Astrocyte (in vitro differentiated cells and primary cell): ENCODE measurements at places on chromosomes 13 and 19.
A peak's percentile ranks its signal among the peaks of the same experiment; 100 is the strongest.

GRCh38 chr13:76917095-76917494, 30.9 kb upstream of the KCTD12 start:
- peak; percentile 26 for DNase-seq

GRCh38 chr19:13207237-13207845, 57.1 kb downstream of the IER2 start:
- DNase-seq: no peak

DNA sequence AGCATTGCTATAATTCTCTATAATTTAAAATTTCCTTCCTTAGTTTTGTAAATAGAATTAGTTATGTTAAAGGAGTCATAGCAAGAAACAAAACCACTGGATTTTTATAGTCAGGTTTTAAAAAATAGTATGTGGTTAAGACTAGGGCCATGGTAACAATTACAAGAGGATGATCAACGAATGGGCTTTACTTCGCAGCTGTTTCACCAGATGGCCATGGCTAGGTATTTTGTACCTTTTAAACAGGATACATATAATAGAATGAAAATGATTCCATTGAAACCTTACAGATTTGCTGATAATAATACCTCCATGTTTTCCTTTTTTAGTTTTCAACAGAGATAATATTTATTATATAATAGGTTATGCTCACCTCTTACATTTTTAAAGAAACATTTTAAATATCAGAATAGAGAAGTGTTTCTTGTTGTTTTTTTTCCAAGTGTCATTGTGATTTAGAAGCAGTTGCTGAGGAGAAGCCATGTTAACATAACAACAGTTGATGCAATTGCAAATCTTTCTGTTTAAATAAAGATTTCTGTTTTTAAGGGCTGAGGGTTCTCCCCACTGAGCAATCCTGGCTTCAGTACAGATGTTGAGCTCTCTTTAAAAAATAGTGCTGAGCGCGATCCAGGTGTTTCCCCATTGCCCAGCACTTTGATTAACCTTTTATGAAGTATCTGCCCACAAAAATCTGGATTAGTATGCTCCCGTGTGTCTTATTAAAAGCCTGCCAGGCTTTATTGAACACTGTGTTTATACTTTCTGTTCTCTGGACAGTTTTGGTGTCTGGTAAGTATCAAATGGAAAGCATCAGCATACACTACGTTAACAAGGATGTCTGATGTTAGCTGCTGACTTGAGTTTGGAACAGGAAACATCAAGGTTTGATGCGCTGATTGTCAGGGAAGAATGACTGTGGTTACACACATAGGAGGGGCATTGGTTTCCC, 205.3 kb downstream of the HS6ST3 start:
- DNase-seq: no peak

GRCh38 chr13:29497137-29497654, 98.3 kb downstream of the SLC7A1 start:
- DNase-seq: peak; percentile 61

DNA sequence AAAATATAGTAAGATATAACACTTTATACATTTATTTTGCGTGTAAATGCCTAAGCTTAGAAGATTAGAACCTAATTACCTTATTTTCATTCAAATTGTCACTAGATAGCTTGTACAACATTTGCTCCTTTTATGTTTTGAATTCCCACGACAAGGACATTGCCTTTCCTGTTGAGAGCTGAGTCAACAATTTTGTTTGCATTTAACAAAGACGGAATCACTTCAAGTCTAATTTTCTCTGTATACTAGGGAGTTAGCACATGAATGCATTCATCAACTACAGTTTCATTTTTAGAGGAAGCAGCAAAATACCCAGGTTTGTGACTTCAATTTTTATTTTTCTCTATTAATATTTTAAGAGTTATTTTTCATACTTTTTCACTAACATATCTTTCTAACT, 48.7 kb upstream of the PCCA start:
- no peak for DNase-seq

DNA sequence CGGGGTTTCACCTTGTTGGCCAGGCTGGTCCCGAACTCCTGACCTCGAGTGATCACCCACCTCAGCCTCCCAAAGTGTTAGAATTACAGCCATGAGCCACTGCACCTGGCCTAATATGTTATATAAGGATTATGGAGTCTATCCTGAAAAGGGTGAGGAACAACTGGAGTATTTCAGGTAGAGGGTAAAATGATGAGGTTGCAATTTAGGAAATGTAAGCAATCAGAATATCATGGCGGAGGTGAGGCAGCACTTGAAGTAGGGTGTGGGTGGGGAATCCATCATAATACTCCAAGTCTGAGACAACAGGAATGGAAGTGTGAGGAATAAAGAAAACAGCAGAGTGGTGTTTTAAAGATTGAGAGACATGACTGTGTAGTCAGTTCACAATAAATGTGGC, 582.2 kb downstream of the FGF9 start:
- no peak for DNase-seq

DNA sequence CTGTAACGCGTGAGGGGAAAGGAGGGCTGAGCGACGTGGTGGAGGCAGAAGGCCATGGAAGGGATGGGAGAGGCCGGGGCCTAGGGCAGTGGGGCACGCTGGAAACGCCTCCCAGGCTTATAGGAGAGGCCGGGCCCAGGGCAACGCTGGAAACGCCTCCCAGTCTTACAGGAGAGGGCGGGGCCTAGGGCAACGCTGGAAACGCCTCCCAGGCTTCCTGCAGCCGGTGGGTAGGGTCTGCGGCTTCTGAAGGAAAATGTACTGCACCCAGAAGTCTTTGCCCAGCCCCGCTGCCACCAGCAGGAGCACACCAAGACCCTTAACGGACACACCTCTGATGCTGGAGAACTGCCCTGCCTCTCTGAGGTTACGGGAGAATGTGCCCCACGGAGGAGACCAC, 9.1 kb downstream of the CACTIN start:
- DNase-seq: no peak

- DNase-seq: peak; percentile 60
Observed at GRCh38 chr13:23069566-23069965, 111.2 kb upstream of the SGCG start.

DNA sequence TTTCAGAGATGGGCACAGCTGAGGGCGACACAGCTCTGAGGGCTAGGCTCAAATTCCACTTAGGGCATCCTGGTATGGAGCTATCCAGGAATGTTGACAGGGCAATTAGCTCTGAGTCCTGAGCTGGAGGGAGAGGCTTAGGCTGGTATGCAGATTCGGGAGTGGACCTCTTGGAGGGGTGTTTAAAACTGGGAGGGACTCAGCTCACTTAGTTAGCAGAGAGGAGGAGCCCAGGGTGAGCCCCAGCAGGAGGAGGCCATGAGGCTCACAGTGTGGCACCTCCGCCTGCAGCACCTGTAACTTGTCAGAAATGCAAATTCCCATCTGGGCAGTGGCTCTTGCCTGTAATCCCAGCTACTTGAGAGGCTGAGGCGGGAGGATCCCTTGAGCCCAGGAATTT, 10.2 kb upstream of the NOP53 start:
- no peak for DNase-seq

- peak; percentile 28 for DNase-seq
Observed at GRCh38 chr13:86569119-86569518, 769.9 kb upstream of the SLITRK6 start.

DNA sequence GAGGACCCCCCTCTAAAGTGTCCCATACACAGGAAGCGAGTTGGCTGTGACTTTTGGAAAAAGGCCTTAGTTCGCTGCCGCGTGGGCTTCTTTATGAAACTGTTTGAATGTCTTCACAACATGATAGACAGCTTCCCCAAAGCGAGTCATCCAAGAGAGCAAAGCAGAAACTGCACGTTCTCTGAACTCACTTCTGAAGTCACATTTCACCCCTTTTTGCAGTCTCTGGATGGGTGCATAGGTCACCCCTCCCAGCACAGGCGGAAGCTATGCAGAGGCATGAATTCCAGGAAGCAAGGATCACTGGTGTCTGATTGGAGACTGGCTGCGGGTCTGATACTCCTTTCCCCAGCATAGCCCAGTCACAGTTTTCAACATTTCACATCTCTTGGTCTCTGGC, 10.6 kb downstream of the GPI start:
- DNase-seq: no peak

DNA sequence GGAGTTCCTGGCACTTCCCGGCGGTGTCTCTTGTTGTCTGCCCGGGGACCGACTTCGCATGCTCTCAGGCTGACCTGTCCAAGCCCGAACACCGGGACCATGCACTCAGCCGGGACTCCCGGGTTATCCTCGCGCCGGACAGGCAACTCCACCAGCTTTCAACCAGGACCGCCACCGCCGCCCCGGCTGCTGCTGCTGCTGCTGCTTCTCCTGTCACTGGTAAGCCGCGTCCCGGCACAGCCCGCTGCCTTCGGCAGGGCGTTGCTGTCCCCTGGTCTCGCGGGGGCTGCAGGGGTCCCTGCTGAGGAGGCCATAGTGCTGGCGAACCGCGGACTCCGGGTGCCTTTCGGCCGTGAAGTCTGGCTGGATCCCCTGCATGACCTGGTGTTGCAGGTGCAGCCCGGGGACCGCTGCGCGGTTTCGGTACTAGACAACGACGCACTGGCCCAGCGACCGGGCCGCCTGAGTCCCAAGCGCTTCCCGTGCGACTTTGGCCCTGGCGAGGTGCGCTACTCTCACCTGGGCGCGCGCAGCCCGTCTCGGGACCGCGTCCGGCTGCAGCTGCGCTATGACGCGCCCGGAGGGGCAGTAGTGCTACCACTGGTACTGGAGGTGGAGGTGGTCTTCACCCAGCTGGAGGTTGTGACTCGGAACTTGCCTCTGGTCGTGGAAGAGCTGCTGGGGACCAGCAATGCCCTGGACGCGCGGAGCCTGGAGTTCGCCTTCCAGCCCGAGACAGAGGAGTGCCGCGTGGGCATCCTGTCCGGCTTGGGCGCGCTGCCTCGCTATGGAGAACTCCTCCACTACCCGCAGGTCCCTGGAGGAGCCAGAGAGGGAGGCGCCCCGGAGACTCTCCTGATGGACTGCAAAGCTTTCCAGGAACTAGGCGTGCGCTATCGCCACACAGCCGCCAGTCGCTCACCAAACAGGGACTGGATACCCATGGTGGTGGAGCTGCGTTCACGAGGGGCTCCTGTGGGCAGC, 661 bp downstream of the FREM2 start:
- DNase-seq: peak; percentile 0

- DNase-seq: peak; percentile 20
Observed at GRCh38 chr13:99686157-99686572, 184.9 kb downstream of the TM9SF2 start.

DNA sequence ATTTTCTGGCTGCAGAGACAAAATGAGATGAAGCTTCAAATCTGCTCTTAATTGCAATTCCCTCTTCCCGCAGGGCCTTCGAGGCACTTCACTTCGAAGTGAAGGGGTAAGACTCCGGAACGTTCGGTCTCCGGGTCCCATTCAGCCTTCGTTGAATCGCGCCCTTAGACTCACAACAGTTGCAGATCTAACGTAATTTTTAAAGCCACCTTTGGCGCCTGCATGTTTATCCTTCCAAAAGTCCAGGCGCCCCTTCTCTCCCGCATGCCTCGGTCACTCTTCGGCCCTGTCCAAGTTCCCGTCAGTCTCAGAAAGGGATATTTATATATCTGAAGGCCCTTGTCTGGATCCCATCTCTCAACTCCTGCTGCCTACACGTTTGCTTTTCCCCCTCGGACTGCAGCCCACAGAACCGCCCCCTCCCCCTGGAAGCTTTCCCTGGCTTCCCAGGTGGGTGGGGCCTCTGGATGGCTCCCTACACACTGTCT, 915 bp upstream of the KCTD12 start:
- DNase-seq: peak; percentile 7

- DNase-seq: no peak
Observed at GRCh38 chr13:111402441-111402840, 82.0 kb downstream of the TEX29 start.

DNA sequence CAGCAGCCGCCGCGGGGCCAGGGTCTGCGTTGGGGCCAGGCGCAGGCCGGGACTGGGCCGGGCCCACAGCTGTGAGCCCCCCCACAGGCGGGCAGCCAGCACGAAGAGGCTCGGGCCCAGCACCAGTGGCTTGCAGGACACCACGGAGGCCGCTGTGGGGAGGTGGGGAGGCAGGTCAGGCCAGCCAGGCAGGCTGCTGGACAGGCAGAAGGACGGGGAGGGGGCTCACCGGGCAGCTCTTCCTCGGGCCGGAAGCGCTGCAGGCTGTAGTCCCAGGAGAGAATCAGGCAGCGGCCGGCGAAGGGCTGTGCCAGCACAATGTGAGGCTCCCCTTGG, 8.3 kb downstream of the LGI4 start:
- DNase-seq: no peak

DNA sequence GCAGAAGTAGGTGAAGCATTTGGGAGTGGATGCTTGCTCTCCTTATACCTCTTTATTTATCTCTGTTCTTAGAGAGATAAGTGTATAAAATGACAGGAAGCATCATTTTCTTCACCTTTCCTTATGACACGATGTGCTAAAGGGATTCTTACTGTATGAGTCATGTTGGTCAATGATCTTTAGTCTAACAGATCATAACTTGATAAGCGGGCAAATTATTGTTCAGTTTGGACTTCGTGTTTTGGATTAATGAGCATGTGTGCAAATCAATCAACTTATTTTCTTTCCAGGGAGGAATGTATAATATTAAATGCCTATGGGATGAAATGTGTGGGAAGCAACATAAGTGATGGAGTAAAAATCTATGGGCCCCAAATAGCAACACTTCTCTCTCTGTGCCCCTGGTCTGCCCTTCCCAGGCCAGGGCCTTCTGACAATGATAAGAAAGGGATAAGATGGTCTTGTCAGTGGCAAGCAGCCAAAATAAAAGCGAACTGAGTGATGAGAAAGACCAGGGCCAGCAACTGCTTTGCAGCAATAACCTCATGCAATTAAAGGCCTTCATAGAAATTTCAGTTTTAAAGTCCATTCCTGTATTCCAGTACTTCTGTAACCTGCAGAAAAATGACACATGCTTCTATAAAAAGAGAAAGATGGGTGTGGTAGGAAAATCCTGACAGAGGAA, 61.4 kb downstream of the SLC10A2 start:
- DNase-seq: no peak

GRCh38 chr13:25069236-25069635, 26.7 kb upstream of the PABPC3 start:
- DNase-seq: no peak

GRCh38 chr19:6354098-6354674, 7.1 kb upstream of the CLPP start:
- no peak for DNase-seq

DNA sequence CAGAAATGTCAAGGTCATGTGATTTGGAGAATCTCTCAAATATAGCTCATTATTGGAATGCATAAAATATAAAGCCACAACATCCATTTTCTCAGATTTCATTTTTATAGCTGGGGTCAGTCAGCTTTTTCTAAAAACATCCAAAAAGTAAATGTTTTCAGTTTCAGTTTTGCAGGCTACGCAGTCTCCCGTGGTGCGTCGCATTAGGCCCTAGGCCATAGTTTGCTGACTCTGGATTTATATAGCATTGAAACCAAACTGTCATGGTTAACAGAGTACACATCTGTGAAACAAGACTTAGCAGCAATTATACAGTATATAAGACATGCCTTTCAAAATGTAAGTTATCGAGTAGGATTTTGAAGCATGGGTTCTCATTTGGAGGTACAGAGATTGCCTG, 140.0 kb downstream of the IRS2 start:
- no peak for DNase-seq

DNA sequence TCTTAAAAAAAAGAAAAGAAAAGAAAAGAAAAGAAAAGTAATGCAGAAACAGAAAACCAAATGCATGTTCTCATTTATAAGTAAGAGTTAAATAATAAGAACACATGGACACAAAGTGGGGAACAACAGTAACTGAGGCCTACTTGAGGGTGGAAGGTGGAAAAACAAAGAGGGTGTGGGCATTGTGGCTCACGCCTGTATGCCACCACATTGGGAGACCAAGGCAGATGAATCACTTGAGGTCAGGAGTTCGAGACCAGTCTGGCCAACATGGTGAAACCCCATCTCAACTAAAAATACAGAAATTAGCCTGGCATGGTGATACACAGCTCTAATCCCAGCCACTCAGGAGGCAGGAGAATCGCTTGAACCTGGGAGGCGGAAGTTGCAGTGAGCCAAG, 8.1 kb downstream of the ZNF708 start:
- peak; percentile 30 for DNase-seq
